ENCODE measurements at places on chromosomes 1 and 21.
A peak's percentile ranks its signal among the peaks of the same experiment; 100 is the strongest.

DNA sequence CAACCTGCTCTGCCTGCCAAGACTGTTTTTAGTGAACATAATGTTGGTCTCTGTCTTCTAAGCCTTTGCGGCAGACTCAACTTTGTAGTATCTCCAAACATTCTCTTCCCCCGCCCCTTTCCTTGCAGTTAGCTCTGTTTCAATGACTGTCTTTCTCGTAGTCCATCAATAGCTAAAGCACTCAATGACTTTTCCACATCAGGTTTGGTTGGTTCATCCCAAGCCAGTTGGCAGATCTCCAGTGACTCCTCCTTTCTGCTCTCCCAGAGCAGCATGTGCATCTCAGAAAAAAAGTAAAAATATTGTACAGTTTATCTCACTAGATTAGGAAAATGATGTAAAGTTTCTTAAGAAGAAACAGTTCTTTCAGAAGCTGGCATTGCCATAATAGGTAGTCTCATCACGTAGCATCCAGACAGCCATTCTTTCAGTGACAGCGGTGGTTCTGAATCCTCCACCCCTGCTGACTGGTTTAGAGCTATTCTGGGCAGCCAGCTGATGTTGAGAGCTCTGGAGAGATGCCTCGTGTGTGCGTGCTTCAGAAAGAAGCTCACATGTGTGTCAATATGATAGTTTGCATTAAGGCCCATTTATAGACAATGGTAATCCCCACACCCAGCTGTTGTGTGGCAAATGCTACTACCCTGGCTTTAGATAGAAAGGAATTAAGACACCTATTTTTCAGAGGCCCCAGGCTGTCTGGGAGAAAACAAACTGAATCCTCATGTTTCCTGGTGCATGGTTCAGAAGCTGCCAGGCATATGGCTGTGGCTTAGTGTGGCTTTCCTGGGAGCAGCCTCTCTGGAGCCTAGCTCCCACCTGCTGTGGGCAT is 53.2 kb downstream of the CNN3 start:
- peak; percentile 37 for DNase-seq
- no peak overlapping the region for H3K4me3 ChIP-seq
- H3K27ac ChIP-seq: peak overlapping the region; percentile 79
- peaks cover 7% of the 10 kb centered on the region for H3K36me3 ChIP-seq
- peaks cover 24% of the 10 kb centered on the region for H3K4me1 ChIP-seq

DNA sequence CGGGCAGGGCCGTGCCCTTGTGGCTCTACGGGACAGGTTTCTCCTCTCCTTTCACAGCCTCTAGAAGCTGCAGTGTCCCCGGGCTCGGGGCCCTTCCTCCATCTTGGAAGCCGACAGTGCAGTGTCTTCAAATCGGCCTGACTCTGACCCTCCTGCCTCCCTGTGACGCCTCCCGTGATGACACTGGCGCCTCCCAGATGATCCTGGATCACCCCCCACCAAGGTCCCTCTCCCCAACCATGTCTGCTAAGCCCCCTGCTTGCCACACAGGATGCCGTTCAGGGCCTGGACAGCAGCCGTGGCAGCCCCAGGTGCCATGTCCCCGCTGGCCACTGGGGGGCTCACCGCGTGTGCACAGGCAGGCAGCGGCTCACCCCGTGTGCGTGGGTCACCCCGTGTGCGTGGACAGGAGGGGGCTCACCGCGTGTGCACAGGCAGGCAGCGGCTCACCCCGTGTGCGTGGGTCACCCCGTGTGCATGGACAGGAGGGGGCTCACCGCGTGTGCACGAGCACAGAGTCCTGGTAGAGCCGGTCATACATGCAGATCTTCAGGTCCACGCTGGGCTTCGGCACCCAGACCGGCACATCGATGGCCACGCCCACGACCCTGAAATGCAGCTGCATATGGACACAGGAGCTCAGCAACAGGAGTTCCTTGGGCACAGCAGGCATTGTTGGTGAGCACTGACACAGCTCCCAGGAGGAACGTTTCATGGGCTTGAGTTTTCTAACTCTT is 24.9 kb upstream of the TMEM52 start:
- peak; percentile 76 for DNase-seq
- no peak overlapping the region for H3K27ac ChIP-seq
- peaks cover 4% of the 10 kb centered on the region for H3K4me1 ChIP-seq

GRCh38 chr21:44869781-44870747 is 3.4 kb downstream of the PTTG1IP start:
- peaks cover 4% of the 10 kb centered on the region for H3K36me3 ChIP-seq
- no peaks in the 10 kb centered on the region for H3K27me3 ChIP-seq
- peak overlapping the region; percentile 86 for H3K27ac ChIP-seq
- peaks cover 63% of the 10 kb centered on the region for H3K4me1 ChIP-seq
- H3K4me3 ChIP-seq: peak overlapping the region; percentile 45
- DNase-seq: no peak

GRCh38 chr1:38331496-38332210 is 285.1 kb upstream of the POU3F1 start:
- peaks cover 14% of the 10 kb centered on the region for H3K4me1 ChIP-seq
- no peaks in the 10 kb centered on the region for H3K36me3 ChIP-seq
- no peak overlapping the region for H3K27ac ChIP-seq
- no peak for DNase-seq
- peaks cover 34% of the 10 kb centered on the region for H3K27me3 ChIP-seq
- no peak overlapping the region for H3K4me3 ChIP-seq

DNA sequence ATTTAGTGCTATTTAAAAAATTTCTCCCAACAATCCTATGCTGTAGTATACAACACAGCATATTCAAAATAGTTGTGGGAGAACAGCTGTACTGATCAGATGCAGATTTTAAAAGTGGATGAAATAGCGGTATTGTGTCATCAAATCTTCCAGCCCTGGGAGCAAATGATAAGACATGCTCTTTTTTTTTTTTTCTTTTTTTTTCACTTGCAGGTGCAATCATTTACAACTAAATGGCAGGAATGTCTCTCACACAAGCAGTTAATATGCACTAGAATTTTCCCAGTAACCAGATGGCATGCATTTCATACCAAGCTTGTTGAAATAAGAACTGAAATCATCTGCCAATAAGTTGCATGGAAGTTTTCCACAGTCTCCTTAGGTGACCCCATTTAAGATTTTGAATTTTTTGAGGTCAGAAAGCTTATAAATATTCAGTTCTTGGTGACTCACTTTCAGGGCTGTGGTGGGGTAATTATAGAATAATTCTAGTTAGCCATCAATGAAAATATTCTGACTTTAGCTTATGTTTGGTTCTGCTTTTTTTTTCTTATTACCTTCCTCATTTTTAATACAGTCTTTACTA is 623.9 kb upstream of the NR5A2 start:
- H3K27me3 ChIP-seq: peaks cover 2% of the 10 kb centered on the region
- no peaks in the 10 kb centered on the region for H3K36me3 ChIP-seq
- H3K4me3 ChIP-seq: no peak overlapping the region
- no peak for DNase-seq
- no peak overlapping the region for H3K27ac ChIP-seq
- H3K4me1 ChIP-seq: no peaks in the 10 kb centered on the region

DNA sequence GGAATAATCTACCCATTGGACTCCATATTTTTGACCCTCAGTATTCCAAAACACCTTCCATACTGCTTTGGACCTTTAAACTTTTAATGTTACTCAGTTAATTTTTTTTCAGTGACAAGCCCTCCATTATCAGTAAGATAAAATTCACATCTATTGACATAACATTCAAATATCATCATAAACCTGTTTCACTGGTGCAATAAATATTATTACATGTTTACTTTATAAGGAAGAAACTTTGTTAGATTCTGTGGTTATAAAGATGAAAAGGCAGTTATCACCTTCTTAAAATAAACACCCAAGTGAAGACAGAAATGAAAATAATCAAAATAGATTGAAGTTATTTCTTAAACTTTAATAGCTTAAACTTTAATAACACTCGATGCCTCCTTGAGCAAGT is 758.5 kb upstream of the ADGRL2 start:
- no peaks in the 10 kb centered on the region for H3K27me3 ChIP-seq
- H3K36me3 ChIP-seq: no peaks in the 10 kb centered on the region
- no peak overlapping the region for H3K4me3 ChIP-seq
- no peak for DNase-seq
- H3K27ac ChIP-seq: no peak overlapping the region
- no peaks in the 10 kb centered on the region for H3K4me1 ChIP-seq

DNA sequence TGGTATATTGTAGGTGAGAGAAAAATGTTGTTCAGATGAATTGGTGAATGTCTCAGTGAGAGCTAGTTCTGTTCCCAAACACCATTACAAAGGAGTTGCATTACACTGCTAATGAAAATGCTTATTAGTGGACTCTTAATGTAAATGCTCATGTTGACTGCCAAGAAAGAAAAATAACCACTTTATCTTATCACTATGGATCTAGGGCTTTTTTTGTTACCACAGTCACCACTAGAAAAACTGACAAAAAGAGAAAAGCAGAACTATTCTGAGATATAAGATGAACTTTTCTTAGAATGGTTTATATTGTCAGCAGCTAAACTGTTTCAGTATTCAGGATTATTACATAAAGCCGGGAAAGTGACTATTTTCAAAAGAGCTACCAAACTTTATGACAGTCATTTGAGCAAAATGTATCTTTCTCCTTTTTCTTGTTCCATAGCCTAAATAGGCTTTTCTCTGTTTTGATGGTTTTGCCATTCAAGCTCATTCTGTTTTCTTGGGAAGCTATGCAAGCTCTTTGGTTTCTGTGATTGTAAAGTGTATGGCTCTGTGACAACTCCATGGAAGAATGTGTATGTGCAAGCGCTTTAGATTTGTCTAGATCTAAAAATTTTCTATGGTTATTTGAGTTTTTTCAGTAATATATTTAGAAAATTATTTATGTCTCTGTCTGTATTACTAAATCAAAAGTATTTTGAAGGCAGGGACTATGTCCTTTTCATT is 64.2 kb upstream of the DPH5 start:
- H3K36me3 ChIP-seq: peaks cover 9% of the 10 kb centered on the region
- no peak overlapping the region for H3K4me3 ChIP-seq
- DNase-seq: no peak
- no peak overlapping the region for H3K27ac ChIP-seq
- no peaks in the 10 kb centered on the region for H3K27me3 ChIP-seq

- H3K36me3 ChIP-seq: no peaks in the 10 kb centered on the region
- H3K27ac ChIP-seq: no peak overlapping the region
- H3K4me3 ChIP-seq: no peak overlapping the region
- peaks cover 6% of the 10 kb centered on the region for H3K4me1 ChIP-seq
- no peak for DNase-seq
- H3K27me3 ChIP-seq: no peaks in the 10 kb centered on the region
Observed at GRCh38 chr1:214702556-214702955, 99.6 kb downstream of the CENPF start.

All from mesothelial cell of epicardium (in vitro differentiated cells).